GM13977 (cell line): ENCODE measurements at places on chromosomes 6 and 20.

DNA sequence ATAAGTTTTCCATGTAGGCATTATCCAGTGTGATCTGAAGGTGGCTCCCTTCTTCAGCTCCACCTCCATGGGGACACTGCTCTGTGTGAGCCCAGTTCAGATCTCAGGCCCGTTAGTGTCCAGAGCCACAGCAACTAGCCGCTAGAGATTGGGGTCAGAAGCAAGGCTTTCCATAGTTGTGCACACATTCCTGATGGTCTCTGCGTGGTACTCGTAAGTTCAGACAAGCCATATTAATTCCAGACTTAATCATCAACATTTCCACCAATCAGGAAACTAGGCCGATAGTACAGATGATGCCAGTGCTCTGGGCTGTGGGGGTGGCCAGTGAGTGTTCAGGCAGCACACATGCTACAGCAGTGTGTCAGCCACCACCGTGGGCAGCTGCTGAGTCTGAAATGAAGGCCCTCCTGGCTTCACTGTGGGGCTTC lies 17.5 kb upstream of the SYNCRIP start:
- no peak for DNase-seq

DNA sequence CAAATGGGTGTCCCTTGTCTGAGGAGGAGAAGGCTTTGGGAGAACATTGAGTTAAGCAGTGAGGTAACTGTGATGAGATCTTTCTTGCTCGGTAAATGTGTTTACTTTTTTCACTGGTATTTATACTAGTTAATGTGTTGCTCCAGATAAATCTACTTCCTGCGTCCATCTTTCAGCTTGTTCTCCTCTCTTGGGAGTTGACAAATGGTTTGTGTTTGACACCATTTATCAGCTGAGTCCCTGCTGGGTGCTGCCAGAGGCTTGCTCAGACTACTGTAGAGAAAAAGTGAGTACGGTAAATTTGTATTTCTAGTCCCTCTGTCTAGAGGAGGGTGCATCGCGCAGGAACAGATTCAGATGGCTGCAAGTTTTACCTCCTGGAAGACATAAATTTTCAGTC lies 8.3 kb upstream of the PRDM1 start:
- no peak for DNase-seq

- peak; percentile 50 for DNase-seq
These were observed 92.8 kb downstream of the CLIC5 start for GRCh38 chr6:45922728-45923351.

- no peak for DNase-seq
These were observed 10.8 kb upstream of the POU3F2 start for GRCh38 chr6:98823428-98824161.

DNA sequence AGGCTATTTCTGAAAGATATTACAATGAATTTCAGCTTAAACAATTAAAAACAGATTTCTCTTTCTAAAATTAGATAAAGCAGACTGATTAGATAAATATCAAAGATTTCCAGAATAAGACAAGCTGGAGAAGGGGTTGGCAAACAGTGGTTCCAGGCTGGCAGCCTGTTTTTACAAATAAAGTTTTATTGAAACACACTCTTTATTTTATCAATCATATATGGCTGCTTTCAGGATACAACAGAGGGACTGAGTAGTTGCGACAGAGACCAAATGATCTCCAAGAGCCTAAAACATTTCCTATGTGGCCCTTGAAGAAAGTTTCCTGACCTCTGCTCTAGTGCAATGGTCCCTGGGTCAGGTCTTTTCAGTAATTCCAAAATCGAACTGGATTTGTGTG lies 65.6 kb upstream of the IYD start:
- DNase-seq, result no peak

- DNase-seq, result no peak
These were observed 56.5 kb downstream of the QRSL1 start for GRCh38 chr6:106685833-106686232.
